ENCODE measurements at places on chromosomes 3 and 15.

DNA sequence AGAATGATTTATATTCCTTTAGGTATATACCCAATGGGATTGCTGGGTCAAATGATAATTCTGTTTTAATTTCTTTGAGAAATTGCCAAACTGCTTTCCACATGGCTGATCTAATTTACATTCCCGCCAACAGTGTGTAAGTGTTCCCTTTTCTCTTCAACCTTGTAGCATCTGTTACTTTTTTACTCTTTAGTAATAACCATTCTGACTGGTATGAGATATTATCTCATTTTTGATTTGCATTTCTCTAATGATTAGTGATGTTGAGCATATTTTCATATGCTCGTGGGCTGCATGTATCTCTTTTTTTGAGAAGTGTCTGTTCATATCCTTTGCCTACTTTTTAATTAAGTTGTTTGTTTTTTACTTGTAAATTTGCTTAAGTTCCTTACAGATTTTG lies 1264.2 kb downstream of the OTOL1 start:
- DNase-seq, result no peak

GRCh38 chr3:78830470-78830869 lies 937.3 kb downstream of the ROBO1 start:
- no peak for DNase-seq

GRCh38 chr15:98444138-98444537 lies 204.2 kb upstream of the IGF1R start:
- DNase-seq, result no peak

DNA sequence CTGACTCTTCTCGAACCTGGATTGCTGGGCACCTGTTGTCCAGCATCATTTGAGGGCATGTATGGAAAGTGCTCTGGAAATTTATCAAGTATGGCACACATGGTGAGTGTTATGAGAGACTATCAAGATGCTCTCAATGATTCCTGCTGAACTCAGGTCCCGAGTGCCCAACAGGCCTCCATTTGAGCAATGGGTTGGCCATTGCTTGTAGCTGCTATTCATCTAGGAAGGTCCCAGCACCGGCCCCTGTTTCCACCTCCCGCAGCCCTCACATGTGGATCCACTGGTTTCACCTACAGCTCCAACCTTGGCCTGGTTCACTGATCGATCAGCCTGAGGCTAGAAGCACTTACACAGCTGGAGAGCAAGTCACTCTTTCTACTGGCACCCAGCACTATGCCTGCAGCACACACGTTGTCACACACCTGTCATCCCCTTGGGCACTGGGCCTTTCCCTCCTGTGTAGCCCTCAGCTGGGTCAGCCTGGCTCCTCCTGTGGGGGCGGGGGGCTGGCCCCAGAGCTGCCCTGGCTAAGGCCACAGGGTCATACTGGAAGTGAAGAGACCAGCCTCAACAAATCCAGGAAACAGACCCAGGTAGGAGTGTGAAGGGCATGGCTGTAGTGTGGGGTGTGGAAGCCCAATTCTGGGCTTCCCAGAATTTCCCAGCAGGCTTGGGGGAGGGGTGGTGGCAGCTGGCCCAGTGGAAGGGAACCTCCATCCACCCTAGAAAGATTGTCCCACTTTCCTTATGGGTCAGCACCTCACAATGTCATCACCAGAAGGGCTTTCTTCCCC lies 41.7 kb upstream of the SMAD3 start:
- DNase-seq, result no peak

GRCh38 chr3:173839859-173840258 lies 442.3 kb downstream of the NLGN1 start:
- DNase-seq, result no peak

DNA sequence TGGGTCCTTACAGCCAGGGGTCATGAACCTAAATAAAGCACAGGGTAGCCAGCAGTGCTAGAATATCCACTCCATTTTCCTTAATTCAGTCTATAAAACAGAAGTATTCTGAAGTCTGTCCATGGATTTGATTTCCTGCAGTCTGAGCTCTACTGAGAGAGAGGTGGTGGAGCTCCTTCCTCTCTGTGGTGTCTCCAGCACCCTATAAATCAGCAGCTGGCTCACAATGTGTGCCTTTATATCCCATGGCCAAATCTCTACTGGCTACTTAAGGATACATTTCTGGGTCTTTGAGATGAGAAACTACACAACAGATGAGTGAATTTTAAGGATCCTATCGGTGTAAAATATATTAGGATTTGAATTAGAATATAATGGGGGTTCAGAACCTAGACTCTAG lies 339.9 kb upstream of the RBMS3 start:
- DNase-seq, result no peak

DNA sequence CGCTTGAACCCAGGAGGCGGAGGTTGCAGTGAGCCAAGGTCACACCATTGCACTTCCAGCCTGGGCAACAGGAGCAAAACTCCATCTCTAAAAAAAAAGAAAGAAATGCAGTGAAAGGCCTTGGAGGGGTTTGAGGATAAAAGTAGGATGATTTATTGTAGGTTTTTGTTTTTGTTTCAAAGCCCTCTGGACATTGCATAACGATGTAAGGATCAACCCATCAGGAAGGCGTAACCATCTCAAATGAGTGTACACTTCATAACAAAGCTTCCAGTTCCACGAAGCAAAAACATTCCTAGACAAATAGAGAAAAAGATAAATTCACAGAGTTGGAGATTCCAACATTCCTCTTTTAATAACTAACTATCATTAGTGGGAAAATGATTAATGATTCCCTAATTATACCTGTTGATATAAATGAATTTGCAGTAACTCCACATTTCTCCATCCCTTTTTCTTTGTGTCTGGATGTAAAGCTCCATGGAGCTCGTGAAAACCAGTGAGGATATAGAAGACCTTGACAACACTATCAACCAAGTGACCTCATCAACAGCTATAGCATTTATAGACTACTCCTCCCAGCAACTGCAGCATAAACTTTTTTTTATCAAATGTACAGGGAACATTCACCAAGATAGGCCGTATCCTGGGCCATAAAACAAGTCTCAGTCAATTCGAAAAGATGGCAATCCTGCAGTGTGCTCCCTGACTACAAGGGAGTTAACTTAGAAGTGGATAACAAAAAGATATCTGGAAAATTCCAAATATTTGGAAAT lies 48.7 kb upstream of the PPP4R2 start:
- DNase-seq, result no peak

DNA sequence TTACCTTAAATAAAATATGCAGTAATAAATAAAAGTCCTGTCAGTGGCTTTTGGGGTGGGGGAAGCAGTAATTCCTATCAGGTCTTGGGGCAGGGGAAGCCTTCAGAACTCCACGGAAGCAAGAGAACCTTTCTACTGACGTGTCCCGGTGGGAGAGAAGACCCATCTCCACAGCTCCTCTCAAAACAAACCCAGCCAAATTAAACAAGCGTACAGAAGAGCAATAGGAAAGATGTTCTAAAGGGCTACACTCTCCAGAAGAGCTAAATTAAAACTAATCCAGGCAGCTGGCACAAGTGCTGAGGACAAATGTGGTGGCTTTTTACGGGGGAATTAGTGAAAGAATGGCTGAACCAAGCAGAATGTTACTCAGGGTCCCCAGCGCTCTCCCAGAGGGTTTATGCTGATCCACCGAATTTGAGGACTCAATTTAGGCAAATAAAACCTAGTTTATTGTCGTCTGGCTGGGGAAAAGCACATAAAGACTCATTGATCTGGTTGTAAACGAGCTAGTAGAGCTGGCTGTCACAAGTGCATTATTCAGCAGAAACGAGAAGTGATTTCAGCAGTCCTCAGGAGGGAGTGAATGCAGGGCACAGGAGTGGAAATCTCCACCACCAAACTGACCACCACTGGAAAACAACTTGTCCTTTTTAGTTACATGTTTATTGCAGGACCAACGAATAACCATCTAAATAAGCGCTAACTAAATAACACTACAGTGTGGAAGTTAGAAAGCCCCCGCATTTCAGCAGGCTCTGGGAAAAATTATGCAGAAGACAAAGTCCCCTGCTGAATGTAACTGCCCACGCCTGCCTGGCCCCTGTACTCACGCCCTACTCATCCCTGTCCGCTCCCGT lies 13.5 kb downstream of the BFSP2 start:
- no peak for DNase-seq

GRCh38 chr3:63912768-63913588 lies 795 bp upstream of the SCAANT1 start:
- peak; percentile 58 for DNase-seq

DNA sequence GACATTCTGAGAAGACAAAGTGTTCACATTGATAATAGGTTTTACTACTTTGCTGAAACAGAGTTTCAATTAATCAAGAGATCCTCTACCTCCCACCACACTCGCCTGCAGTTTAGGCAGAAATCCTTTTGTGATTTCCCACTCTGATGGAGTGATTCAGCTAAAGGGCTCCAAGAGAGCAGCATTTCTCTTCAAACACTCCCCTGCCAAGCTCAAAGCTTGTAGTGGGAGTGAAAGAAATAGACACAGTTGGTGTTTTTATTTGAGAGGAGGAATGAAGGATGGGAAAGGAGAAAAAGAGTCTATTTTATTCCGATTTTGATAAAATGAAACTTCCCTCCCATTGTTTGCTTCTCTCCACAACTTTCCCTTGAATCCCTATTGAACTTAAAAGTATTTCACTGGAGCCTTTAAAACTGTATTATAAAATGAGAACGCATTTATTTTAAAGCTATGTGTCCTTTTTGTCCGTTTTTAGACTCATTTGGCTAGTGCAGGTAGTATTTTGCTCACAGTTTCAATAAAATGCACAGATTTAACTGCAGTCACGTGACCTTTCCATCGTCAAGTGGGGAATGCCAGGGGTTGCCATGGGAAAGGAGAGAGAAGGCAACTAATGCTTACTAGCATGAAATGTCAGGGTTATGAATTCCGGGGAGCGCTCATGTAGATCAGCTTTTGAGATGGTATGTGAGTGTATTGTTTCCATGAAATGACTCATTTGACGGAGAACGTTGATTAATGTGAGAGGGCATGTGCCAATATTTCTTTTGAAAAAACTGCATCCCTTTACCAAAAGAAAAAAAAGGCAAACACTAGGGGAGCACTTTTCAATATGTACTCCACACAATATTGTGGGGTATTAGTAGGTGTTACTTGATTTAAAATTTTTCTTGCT lies 7.7 kb upstream of the OSBPL11 start:
- no peak for DNase-seq

GRCh38 chr15:55282284-55282833 lies 7.3 kb downstream of the RAB27A start:
- no peak for DNase-seq

- no peak for DNase-seq
Observed at GRCh38 chr3:115921711-115922110, 298.4 kb downstream of the GAP43 start.

- no peak for DNase-seq
Observed at GRCh38 chr3:113717818-113718217, 21.4 kb upstream of the USF3 start.

DNA sequence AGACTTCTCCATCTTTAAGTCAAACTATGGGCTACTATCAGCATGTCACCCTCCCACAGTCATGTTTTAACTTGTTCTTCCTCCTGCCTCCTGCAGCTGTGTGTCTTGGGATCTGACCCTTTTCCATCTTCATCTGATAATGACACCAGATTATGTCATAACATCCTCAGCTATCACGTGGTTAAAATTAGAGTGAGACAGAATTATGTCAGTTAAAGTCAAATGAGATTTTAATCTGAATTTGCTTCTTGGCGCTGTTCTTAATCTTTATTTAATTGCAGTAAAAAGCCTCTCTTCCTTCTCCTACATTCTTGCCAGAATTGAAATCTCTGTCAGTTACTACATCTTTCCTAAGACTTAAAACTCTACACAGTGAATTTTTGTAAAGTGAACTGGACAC lies 107.2 kb downstream of the ARPP21 start:
- DNase-seq, result no peak

- DNase-seq, result no peak
Observed at GRCh38 chr15:82072926-82073537, 27.2 kb upstream of the MEX3B start.

- DNase-seq, result no peak
Observed at GRCh38 chr15:68524753-68525584, 53.8 kb upstream of the CORO2B start.

DNA sequence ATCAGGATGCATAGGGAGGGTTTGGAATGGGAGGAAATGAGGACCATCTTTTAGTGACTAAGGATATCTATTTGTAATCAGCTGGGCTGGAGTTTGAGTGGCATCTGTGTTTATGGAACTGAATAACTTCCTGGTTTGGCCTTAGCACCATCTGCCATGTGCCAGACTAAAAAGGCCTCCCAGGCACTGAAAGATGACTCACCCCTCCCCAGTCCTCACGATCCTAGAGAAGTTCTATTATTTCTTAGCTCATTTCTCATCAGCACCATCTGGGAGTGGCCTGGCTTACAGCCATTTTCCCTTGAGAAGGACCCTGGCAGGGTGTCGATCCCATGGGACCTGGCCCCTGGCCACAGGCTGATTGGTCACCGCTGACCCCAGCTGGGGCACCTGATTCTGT lies 23.9 kb upstream of the CTXND1 start:
- no peak for DNase-seq
